ENCODE measurements at places on chromosomes 16 and 17.
A peak's percentile ranks its signal among the peaks of the same experiment; 100 is the strongest.

- DNase-seq = peak; percentile 14
These were observed 16.7 kb downstream of the C16orf54 start for GRCh38 chr16:29729116-29729521.

DNA sequence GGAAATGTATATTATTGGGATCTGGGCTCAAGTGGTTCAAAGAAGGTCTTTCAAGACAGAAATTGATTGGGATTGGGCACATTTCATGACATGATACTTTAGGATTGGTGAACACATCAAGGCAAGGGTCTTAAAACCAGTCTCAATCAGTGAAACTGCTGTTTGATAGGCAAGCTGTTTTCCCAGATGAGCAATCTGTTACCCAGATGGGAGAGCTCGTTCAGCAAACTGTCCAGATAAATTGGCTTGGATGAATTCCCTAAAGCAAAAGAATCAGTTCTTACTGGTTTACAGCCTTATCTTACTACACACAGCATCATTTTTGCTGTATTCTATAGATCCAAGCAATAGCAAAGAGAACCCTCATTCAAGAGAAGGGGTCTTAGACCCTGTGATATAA lies 31.0 kb upstream of the CNEP1R1 start:
- DNase-seq = no peak

DNA sequence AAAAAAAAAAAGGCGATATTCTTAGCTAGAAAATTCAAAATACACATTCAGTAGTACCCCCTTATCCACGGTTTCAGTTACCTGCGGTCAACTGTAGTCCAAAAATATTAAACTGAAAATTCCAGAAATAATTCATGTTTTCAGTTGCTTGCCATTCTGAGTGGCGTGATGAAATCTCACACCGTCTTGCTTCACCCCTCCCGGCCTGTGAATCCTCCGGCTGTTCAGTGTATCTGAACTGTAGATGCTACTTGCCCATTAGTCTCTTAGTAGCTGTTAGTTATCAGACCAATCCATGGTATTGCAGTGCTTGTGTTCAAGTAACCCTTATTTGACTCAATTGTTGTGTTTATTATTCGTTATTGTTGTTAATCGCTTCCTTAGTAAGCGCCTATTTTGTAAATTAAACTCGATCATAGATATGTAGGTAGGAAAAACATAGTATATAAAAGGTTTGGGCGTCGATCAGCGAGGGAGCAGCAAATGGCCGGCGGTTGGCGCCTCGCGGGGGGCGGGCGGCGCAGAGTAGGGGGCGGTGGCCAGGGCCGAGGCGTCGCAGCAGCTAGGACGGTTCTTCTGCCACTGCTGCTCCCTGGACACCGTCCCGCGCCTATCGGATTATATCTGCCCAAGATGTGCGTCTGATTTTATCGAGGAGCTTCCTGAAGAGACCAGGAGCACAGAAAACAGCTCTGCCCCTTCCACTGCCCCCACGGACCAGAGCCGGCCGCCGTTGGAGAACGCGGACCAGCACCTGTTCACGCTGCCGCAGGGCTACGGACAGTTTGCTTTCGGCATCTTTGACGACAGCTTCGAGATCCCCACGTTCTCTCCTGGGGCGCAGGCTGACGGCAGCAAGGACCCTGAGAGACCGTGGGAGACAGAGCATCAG lies 39.8 kb upstream of the AKAP1 start:
- DNase-seq = peak; percentile 63

GRCh38 chr17:30132615-30133014 lies 16.0 kb downstream of the NSRP1 start:
- no peak for DNase-seq

DNA sequence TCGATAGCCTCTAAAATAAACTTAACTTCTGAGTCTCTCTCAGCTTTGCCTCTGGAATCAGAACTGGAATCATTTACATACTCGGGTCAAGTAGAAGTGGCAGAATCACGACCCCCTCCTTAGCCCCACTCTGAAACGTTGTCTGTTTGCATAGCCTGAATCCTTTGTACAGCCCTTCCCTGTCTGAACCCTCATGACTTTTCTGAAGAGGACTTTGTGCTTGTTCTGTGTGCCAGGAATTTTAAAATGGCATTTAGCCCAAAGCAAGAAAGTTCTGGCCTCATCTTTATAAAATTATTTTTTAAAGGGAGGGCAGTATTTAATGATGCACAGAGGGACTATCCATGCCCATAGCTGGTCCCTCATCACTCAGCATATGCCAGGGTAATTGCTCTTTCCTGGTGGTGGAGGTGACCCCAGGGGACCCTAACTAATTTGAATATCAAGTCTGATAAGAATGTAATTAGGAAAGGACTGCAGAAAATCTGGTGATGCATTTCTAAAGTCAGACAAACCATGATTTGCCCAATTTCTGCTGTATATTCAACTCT lies 342.7 kb upstream of the TNRC6C start:
- peak; percentile 2 for DNase-seq

- no peak for DNase-seq
These were observed 18.7 kb downstream of the TNS4 start for GRCh38 chr17:40482722-40483121.

- peak; percentile 94 for DNase-seq
These were observed 4.3 kb downstream of the CAMKK1 start for GRCh38 chr17:3888343-3889171.

- DNase-seq = peak; percentile 88
These were observed 574 bp downstream of the MPP3 start for GRCh38 chr17:43832168-43832975.

DNA sequence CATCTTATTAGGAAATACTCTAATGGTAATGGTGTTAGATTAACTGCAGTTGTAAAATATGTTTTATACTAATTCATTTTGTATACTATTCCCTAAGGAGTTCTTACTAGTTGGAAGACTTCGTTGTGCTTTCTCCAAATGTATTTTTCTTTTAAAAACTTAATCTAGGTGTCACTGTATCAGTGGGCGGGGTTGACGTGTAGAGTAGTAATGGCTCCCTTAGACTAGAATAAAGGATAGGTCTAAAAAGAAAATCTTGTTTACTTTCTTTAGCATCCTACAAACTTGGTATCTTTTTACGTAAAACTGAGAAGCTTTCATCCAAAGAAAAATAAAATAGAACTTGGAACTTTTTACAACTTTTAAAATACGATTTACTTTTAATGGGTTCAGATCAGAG lies 55.0 kb upstream of the MRC2 start:
- no peak for DNase-seq

DNA sequence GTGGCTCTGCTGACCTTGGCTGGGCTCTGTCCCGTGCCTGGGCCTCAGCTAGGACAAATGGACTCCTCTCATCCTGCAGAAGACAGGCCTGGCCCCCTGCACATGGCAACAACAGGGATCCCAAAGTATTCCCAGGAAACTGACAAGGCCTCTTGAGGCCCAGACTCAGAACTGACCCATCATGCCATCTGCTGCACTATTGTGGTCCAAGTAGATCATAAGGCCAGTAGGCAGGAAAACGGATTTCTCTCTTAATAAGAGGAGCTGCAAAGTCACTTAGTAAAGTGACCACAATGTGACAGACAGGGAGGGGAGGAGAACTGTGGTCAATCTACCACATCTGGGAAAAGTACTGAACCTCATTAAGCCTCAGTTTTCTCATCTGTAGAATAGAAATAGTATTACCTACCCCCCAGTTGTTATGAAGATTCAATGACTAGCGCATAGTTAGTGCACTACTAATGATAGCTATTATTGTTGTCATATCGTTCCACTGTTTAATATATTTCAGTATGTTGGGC lies 62.1 kb upstream of the TNRC6A start:
- DNase-seq = no peak

DNA sequence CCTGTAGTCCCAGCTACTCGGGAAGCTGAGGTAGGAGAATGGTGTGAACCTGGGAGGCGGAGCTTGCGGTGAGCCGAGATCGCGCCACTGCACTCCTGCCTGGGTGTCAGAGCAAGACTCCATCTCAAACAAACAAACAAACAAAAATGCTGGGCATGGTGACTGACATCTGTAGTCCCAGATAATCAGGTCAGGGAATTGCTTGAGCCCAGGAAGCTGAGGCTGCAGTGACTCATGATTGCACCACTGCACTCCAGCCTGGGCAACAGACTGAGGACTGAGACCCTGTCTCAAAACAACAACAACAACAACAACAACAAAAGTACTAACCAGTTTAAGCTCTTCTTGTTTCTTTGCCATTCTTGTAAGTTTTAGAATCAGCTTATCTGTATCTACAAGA lies 383.0 kb upstream of the PMFBP1 start:
- DNase-seq = no peak

GRCh38 chr17:27577121-27577761 lies 53.7 kb upstream of the LGALS9 start:
- no peak for DNase-seq

DNA sequence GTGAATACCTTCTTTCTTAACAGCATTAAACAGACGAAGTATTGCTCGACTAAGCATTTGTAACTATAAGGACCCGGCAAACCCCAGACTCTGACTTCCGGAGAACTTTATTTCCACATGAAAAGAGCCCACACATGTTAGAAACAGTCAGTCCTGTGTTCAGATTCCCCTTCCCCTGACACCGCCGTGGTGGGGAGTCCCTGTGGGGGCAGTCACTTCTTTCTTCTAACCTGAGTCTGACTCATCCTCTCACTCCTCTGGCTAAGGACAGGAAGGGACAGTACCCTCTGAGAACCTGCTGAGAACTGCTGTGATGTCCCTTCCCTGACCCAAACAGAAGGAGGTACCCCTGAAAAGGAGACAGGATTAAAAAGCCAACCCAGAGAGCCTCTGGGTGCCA lies 165.1 kb downstream of the XYLT1 start:
- DNase-seq = no peak

GRCh38 chr16:60945225-60945624 lies 1091.0 kb downstream of the CDH8 start:
- no peak for DNase-seq

- DNase-seq = no peak
These were observed 18.1 kb upstream of the BCO1 start for GRCh38 chr16:81220349-81220748.

DNA sequence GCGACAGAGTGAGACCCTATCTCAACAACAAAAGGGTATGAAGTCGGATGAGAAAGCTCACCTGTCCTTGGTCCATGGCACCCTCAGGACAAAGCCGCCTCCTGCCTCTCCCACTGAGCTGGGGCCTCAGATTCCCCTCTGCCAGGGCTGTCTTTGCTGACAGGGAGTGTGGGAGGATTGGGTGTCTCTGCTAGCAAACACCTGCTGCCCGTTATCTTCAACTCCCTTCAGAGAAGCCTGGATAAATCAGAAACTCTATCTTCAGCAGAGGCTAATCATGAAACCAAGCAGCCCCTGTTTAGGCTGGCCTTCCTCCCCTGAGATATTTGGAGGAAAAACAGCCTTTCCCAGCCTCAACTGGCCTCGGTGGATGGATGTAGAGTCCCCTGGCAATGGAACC lies 36.3 kb upstream of the CDH1 start:
- DNase-seq = no peak

DNA sequence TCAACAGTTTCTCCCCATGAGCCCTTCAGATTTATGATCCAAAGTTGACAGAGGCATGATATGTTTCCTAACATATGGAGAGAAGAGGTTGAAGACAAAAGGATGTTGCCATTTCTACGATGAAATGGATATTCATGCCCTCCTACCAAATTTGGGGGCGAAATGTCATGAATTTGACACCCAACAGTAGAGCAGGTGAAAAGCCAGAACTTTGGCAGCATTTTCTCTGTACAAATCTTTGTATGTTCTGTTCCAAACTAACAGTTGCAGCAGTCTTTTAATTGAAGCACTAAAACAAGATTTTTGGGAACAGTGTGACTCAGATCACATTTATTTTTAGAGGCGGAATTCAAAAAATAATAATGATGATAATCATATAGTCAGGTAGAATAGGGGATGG lies 130.1 kb downstream of the TRIM37 start:
- no peak for DNase-seq

DNA sequence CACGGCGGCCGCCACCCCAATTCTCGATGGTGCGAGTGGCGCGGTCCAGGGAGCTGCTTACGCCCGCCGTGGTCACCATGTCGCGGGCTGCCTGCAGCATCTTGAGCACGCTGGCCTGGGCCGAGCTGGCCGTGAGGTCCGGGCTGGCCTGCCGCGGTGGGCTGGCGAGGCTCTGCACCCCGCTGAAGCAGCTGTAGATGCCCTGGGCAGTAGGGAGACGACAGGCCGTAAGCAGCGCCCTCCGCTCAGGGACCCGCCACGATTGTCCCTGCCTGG lies 16.4 kb downstream of the GRIN2C start:
- no peak for DNase-seq

GRCh38 chr16:31561426-31562233 lies 33.9 kb downstream of the AHSP start:
- no peak for DNase-seq

- DNase-seq = no peak
These were observed 11.4 kb downstream of the MARVELD3 start for GRCh38 chr16:71637398-71637797.

DNA sequence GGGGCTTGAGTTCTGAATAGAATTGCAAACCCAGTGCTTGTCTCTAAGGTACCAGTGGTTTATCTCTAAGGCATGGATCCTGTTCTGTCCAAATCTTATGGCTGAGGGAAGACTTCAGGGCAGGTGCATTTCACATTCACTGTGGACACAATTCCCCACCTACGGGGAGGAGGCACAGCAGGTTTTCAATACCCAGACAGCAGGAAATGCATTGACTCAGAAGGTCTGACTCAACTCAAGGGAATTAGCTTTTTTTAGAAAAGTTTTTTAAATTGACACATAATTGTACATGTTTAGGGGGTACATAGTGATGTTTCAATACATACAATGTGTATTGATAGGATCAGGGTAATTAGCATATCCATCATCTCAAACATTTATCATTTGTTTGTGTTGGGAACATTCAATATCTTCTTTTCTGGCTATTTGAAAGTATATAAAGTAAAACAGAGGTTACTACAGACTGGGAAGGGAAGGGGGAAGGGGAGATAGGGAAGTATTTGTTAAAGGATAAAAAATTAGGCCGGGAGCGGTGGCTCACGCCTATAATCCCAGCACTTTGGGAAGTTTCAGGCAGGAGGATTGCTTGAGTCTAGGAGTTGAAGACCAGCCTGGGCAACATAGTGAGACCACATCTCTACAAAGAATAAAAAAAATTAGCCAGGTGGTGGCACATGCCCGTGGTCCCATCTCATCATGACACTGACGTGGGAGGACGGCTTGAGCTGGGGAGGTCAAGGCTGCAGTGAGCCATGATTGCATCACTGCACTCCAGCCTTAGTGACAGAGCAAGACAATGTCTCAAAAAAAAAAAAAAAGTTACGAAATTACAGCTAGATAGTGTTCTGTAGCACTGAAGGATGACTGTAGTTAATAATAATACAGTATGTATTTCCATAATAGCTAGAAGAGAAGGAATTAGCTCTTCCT lies 54.9 kb downstream of the RGS9 start:
- DNase-seq = no peak

GRCh38 chr17:81412490-81413093 lies 17.3 kb downstream of the BAHCC1 start:
- DNase-seq = no peak

DNA sequence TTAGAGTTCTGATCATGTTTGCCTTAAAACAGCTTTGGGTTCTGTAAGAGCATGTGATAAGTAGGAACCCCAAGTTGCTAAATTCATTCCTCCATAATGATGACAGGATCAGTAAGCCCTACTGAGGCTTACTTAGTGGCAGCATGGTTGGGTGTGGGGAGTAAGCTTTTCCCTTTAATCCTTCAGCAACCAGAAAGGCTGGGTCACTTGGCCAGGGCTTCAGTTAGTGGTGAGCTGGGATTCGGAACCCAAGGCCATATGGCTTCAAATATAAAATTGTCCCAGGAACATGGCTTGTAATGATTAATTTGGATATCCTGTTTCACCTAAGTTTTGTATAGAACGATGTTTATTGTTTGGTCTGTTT lies 850 bp downstream of the GINS3 start:
- no peak for DNase-seq

- DNase-seq = no peak
These were observed 39.3 kb downstream of the SALL1 start for GRCh38 chr16:51111759-51112158.

- DNase-seq = no peak
These were observed 3.9 kb upstream of the MYO1D start for GRCh38 chr17:32880671-32881453.

All from posterior vena cava (tissue), 2 donors.